ENCODE measurements at places on chromosomes 1 and 21.

DNA sequence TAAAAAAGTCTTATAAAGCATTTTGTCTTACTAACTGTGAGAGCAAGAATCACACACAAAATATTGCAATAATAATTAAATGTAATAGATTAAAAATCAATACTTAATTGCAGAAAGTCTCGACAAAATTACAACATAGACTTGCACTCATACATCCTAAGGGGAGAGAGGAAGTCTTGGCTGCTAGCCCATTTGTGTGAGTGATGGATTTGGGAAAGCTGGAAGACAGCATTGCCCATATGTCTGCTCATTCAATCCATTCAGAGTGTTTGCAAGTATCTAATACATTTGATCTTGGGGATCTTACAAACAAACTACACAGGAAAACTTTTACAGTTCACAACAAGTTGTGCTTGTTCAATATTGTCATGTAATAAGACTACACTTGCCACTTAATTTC is 140.5 kb downstream of the COL11A1 start:
- DNase-seq, result no peak

DNA sequence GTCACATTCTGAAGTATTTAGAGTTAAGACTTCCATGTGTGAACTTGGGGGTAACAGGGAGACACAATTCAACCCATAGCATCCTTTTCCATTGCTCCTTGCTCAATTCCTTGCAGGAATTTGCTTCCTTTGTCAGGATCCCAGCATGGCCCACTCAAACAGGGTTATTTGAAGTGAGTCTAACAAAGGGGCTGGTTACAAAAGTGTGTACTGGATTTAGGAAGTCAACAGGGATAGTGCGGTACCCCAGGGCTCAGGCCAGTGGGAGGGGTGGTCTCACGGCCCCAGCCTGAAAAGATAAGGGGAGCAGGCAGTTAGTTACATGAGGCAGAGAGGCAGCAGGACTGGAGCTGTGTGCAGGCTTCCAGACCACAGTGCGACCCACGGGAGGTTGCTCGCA is 14.4 kb downstream of the LRRC38 start:
- DNase-seq, result no peak

DNA sequence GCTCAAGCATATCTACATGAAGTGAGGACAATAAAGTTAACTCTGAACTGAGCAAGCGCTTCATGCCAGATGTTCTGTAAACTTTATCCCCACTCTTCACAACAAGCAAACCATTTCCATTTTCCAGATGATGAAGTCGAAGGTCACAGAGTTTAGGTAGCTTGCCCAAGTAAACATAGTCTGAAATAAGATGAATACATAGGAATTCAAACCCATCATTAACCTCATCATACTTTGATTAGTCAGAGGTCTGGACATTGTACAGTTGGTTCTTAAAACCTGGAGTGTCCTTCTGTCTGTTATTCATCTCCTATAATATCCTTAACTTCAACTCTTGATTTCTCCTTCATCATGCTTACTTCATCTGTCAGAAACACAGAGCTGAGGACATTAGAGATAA is 180.3 kb upstream of the C8B start:
- DNase-seq, result no peak

- DNase-seq, result no peak
Measured at GRCh38 chr1:29157269-29157601, 24.5 kb downstream of the SRSF4 start.

DNA sequence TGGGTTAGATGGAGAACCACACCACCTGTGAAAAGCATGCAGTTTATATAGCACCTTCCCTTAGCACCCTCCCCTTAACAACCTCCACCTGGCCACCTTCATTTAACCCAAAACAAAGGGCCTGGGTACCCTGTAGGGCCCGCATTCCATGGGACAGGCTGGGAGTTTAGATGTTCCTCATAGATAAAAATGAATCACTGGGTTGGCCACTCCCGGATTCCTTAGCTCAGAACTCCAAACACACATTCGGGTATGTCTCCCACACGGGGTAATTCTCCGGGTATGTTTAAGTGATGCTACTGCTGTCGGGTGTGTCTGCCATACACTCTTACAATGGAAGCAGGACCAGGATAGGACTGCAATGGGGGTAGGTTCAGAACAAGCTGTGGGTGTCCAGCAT is 43.9 kb upstream of the FOXO6 start:
- no peak for DNase-seq

DNA sequence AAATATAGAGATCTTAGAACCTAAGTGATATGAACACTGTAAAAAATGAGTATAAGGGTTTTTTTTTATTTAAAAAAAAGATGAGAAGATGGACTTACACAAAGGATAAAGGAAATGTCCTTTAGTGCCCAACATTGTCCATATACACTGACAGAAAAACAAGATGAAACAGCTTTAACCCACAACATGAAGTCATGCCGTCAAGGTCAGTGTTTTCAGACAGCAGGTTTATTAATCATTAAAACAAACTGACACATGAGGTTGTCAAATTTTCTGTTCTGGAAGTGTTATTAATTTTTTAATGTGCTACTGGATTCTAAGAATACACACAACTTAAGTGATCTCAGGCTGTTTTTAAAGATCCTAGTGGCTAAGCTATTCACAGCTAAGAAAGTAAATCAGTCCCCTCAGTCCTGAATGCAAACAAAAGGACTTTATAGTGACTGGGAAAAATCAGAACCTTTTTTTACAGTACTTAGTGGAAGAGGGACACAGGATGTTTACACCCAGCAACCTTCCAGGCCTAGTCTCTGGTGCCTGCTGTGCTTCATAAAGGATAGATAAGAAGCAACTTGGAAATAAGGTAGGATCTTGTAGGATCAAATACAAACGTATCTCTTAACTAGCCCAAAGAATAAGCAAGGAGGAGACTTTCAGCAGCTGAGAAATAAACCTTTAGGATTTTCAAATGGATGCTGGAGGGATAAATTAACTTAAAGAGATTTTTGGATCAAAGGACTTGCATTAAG is 21.9 kb upstream of the PKN2 start:
- no peak for DNase-seq

GRCh38 chr1:155326631-155327037 is 5.9 kb downstream of the RUSC1 start:
- no peak for DNase-seq

DNA sequence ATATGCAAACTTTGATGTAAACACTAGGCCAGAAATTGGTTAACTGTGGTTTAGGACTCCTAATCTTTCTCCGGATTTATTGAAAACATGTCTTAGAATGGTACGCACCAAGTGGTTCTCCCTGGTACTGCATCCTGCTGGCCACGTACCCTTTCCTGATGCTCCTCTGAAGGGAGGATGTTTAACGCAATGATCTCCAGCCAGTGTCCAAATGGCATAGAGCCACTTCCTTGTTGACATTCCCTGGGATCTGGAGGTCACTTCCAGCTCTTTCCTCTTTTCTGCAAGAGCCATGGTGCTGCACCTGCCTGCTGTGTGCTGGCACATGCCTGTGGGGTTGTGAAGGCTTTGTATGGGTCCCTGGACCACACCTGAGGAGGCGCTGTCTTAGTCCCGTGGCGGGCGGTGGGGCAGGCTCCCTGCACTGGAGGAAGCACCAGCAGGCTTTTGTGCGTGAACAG is 53.9 kb downstream of the GALNT2 start:
- no peak for DNase-seq

GRCh38 chr1:33918368-33918767 is 54.5 kb downstream of the HMGB4 start:
- no peak for DNase-seq

DNA sequence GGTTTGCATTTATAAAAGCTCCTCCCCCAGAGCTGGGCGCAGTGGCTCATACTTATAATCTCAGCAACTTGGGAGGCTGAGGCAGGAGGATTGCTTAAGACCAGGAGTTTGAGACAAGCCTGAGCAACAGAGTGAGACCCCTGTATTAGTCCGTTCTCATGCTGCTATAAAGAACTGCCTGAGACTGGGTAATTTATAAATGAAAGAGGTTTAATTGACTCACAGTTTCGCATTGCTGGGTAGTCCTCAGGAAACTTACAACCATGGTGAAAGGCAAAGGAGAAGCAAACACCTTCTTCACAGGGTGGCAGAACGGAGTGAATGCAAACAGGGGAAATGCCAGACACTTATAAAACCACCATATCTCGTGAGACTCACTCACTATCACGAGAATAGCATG is 52.5 kb downstream of the ZNF684 start:
- no peak for DNase-seq

- no peak for DNase-seq
Measured at GRCh38 chr1:80994934-80995333, 805.8 kb upstream of the ADGRL2 start.

- no peak for DNase-seq
Measured at GRCh38 chr1:16186655-16187235, 25.7 kb downstream of the ARHGEF19 start.

DNA sequence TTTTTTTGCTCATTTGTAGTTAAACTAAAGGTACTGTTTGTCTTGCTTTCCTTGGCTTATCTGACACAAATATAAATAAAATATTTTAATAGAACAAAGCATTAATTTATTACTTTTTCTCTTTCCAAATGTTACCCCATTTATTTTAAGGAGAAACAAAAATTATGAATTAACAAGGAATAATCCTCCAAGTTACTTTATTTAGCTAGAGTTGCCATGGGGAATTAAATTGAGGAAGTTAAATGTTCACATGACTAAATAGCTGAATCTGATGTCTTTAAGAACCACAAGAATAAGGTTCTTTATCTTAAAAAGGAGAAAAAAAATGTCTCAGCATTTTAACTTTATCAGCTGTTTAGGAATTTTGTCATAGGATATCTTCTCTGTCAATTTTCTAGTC is 12.3 kb downstream of the ATG4C start:
- no peak for DNase-seq

DNA sequence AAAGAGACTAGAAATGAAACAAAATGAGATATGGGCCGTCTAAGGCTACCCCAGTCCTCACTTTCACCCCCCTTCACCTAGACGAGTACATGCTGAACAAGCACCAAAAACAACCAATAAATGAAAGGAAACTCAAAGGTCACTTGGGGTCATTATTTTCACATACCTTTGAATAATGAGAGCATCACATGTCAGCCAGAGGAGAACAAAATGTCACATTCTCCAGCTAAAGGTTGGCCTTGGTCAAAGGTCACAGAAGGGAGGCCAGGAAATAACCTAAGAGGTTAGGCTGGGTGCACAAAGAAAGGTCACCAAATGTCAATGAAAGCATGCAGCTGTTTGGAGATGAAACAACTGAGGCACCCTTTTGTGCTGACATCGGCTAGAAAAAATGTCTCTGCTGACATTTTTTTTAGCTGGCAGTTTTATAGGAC is 288.7 kb upstream of the USP25 start:
- no peak for DNase-seq

DNA sequence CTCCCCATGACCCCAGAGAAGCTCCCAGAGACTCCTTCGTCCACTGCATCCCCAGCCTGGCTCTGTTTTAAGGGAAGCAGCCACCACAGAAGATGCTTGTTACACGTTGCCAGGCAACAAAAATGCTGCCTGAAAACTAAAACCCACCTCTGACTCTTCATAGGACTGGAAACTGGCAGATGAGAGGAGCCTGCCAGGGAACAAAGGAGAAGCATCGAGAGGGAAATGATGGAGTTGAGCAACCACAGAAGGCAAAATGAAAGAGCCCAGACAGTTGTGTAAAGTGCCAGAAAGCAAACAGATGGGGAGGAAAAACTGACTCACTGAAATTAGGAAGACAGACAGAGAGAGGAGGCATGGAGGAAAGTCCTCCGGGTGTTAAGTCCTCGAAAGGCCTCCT is 118.4 kb downstream of the KCNN3 start:
- DNase-seq, result no peak

DNA sequence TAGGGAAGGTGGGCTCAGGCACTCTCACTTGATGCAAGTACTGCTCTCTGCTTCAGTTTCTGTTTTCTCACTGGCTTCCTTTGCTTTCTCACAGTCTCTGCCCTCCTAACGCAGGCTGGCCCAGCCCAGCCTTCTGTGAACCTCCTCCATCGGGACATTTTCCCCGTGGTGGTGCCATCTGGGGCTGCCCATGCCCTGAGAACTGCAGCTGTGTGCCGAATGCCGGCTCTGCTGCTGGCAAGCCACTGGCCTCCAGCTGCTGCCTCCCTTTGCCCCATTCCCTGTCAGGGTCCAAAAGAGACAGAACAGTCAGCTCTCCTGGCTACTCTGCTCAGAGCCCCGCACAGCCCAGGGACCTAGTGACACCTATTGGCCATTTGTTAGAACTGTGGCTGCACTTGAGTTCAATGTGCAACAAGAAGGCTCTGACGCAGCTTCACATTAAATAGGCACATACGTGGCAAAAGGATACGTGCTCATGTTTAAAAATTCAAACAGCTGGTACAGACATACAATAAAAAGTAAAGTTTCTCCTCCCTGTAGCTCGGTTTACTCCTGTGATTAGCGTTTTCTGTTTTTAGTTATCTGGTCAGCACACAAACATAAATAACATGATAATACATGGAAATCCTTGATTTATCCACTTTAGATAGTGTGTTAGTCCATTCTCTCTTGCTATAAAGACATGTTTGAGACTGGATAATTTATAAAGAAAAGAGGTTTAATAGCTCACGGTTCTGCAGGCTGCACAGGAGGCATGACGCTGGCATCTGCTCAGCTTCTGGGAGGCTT is 46.6 kb downstream of the FCRL5 start:
- DNase-seq, result no peak

- DNase-seq, result no peak
Measured at GRCh38 chr1:91763252-91763651, 122.7 kb downstream of the TGFBR3 start.

GRCh38 chr1:89274411-89274857 is 1.8 kb upstream of the GBP5 start:
- DNase-seq, result no peak

DNA sequence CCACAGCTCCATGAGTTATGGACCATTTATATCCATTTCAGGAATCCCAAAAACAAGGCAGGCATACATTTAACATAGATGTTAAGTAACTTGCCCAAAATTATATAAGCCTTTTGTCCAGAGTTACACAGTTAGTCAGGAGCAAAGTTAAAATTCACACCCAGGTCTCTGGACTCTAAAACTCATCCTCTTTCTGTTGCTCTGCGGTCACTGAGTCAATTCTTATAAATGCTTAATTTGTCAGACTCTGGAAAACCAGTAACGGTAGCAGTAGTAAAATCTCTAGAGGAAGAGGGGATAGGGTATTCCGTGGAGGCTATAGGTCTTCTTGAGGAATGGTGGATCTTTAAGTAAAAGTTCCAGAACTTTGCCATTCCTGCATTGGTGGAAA is 223.6 kb upstream of the JUN start:
- no peak for DNase-seq

GRCh38 chr1:24481101-24481500 is 21.5 kb upstream of the RCAN3 start:
- DNase-seq, result peak; percentile 47
